ENCODE measurements at places on chromosomes 4 and X. TPM values are rescaled to one million over a fixed set of nuclear protein-coding genes. Genes with fewer than 3 reads are reported as not detected.

Gene CTAG1A
- not detected for total RNA-seq

Gene HSD17B13
- 0.14 TPM for total RNA-seq

Gene NAP1L2
- 0.16 TPM for total RNA-seq

Gene NOCT
- total RNA-seq: 25.4 TPM

Gene MTMR8
- 2.8 TPM for total RNA-seq

Gene TMEM185A
- 17.1 TPM for total RNA-seq

Gene MGAT4D
- not detected for total RNA-seq

Gene RGS12
- 24.1 TPM for total RNA-seq

Gene AADAT
- total RNA-seq: 10.5 TPM

Gene FAM9C
- not detected for total RNA-seq

Gene SMARCA1
- 36.0 TPM for total RNA-seq

Gene SLC9B2
- total RNA-seq: 22.1 TPM

Gene ARSJ
- 7.3 TPM for total RNA-seq

Gene LUZP4
- total RNA-seq: not detected

Gene SLC6A14
- total RNA-seq: 0.12 TPM

Gene GATB
- 29.6 TPM for total RNA-seq

Gene MAP7D2
- 42.8 TPM for total RNA-seq

Gene PLA2G12A
- 34.1 TPM for total RNA-seq

Gene PTPN13
- total RNA-seq: 14.8 TPM

Data from Caco-2 (cell line).